ENCODE measurements at places on chromosomes 5 and 9.

DNA sequence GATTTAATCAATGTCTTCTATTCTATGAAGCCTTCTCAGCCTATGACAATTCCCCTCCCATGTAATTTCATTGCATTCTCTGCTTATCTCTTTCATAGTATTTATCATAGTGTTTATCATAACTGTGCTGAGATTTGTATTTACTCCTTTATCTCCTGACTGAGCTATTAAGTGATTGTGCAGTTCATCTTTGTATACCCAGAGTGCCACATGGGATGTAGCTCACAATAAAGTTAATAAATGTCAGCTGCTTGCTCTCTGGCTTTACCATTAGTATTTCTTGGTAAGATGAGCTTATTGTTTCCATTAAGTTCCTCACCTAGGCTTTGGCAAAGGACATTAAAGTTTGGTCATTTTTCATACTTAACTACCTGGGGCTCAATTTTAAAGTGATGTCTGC is 275.1 kb upstream of the MPDZ start:
- no peak for DNase-seq

GRCh38 chr5:123138774-123139173 is 49.7 kb downstream of the PRDM6 start:
- no peak for DNase-seq

GRCh38 chr9:77014597-77015263 is 4.7 kb upstream of the FOXB2 start:
- no peak for DNase-seq

GRCh38 chr5:38190111-38190510 is 68.2 kb upstream of the EGFLAM start:
- no peak for DNase-seq

DNA sequence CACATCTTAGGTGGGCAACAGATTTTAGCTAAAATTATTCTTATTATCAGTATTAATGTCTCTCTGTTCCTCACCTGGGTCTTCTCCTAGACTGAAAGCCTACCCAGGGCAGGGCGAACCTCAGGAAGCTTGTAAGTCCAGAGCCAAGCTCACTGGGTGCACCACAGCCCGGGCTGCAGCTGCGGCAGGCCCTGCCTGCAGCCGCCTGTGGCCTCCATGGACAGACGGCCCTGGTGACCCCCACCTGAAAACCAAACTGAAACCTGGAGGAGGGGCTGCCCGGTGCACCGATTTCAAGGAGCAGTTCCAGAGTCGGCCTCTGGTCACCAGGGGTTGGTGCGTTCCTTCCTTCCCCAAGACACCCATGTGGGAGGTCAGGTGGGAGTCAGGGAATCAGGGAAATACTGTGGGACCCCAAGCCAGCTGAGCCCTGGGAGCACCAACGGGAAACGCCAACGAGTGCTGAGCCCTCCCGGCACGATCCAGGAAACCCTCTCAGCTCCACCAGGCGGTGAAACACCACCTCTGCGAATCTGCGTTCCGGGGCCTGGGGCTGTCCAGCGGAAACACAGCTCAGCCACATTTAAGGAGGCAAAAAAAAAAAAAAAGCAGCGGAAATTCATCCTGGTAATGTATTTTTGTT is 68.6 kb upstream of the PPP1R26 start:
- DNase-seq, result no peak

GRCh38 chr9:128082151-128082550 is 14.1 kb downstream of the SLC25A25 start:
- DNase-seq, result no peak

- peak; percentile 79 for DNase-seq
Measured at GRCh38 chr5:124599028-124599973, 147.1 kb downstream of the ZNF608 start.

DNA sequence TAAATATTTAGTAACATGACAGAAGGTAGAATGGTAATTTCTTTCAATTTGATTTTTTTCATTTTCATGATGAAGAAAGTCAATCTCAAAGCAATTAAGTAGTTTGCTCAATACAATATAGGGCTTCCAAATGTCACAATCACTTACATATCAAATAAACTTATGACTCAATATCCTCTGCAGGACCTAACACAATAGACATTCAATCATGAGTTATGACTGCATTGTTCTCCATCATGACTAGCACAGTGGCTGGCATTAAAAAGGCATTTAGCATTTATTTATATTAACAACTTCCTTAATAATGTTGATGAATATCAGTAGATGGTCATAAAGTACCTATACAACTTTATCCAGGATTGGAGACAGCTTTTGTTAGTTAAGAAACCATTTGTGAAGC is 1499.6 kb downstream of the EFNA5 start:
- DNase-seq, result peak; percentile 12

DNA sequence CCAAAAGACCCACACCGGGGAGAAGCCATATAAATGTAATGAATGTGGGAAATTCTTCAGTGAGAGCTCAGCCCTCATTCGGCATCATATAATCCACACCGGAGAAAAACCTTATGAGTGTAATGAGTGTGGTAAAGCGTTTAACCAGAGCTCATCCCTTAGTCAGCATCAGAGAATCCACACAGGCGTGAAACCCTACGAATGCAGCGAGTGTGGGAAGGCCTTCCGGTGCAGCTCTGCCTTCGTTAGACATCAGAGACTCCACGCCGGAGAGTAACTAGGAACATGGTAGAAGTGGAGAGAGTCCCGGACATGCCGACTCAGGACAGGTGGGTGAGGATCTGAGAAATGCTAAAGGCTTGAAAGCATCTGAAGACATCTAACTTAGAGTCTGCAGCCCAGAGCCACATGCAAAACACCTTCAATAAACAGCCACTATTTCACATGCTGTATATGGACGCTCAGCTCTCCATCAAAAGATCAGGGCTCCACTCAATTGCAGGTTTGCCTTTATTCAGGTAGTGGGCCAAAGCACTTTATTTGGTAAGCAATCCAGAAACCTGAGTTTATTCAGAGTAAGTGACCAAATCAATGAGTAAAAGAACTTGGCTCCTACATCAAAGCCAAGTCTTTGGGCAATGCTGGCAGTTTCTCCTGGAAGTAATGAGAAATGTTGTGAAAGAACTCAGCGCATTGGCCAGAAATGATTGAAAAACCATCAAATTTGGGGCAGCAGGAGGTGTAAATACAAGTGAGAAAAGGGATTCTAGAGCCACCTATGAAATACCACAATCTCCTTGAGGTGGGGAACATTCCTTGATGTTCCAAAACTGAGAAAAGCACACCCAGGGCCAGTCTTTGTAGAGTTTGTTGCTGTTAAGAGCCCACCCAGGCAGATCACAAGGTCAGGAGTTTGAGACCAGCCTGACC is 6.0 kb downstream of the RPL12 start:
- no peak for DNase-seq

- no peak for DNase-seq
Measured at GRCh38 chr5:179294131-179294780, 51.0 kb downstream of the ADAMTS2 start.

- DNase-seq, result no peak
Measured at GRCh38 chr9:98912450-98912849, 31.3 kb upstream of the COL15A1 start.
